Heart right ventricle (tissue), 16 donors: ENCODE measurements at places on chromosomes 16 and 17. TPM values are rescaled to one million over a fixed set of nuclear protein-coding genes. Genes with fewer than 3 reads are reported as not detected.

TBC1D3G gene
- polyA plus RNA-seq: 12.7 TPM

CCDC43 gene
- polyA plus RNA-seq: 19.8 TPM

KATNIP gene
- 5.9 TPM for polyA plus RNA-seq

EIF3C gene
- 549 TPM for polyA plus RNA-seq

LGALS9 gene
- 30.2 TPM for polyA plus RNA-seq

GNAO1 gene
- polyA plus RNA-seq: 11.9 TPM

CCL4 gene
- 1.0 TPM for polyA plus RNA-seq

FADS6 gene
- not detected for polyA plus RNA-seq

DNA sequence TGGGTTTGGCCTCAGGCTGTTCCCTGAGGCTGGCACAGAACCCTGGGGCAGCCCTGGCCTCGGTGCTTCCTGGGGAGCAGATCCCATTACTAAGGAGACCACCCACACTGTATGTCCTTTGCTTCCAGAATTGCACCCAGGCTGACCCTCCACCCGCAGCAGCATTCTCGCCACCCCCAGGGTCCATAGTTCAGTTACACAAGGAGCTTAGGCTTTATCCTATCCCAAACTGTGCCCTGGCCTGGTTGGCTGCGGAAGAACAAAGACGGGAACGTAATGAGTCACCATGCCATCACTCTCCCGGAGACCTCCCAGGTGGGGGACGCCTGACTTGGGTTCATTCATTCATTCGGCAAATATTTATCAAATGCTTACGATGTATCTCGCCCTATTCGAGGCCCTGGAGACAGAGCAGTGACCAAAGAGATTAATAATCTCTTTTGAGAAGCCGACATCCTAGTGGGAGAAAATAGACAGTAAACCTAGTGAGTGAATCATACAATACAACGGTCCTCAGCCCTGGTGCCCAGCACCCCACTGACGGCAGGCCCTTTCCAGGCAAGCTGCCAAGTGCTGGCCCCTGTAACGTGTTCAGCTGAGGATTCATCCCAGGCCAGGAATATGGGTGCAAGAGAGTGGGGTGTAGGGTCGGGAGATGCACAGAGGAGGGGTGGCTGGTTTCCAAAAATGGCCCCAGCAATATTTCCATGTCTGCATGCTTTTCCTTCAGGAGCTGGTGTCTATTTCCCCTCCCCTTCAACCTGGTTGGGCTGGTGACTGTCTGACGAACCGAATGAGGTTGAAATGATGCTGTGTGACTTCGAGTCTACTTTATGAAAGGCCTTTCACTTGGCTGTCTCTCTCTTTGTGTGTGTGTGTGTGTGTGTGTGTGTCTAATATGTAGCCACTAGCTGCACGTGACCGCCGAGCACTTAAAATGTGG, 134.2 kb downstream of the MGAT5B start:
- DNase-seq: no peak

- DNase-seq: no peak
Observed at GRCh38 chr16:70753228-70753627, 47.7 kb downstream of the VAC14 start.

- peak; percentile 86 for DNase-seq
Observed at GRCh38 chr16:86566601-86566965, at the start of gene FOXC2. Gene FOXC2, plus strand, starts transcription at chr16:86566829. Its CDS starts 507 bp downstream, at chr16:86567336.

DNA sequence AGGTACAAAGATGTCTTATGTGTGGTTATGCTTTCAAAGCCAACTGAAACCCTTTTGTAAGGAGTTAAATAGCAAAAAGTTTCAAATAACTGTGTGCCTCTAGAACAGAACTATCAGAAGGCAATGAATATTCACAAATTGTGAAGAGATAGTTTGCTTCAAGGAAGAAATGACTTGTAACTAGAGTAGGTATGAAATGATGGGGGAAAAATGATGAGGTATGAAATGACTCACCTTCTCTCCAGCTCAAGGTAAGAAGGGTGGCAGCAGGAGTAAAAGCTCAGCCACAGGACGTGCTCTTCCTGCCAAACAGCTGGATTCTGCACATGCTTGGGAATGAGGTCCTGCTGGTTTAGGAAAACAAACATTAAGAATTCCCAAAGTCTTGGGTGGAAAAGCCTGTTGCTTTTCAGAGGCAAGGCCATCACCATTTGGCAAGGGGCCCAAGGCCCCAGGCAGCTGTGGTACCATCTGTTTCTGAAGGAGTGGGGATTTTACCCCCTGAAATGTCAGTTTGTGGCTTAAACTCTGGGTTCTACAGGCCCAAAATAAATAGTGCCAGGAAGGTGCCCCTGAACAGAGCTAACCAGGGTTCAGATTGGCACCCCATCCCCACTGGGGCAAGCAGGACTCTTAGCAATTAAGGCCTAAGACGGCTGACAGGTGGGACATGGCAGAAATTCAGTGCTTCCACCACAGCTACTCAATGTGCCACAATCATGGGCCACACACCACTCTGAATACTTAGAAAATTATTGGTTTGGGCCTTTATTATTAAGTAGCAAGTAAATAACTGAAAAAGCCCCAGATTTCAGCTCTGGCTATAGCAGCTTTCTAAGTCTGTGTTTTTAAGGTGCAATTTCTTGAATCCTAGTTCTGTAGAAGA, 13.3 kb downstream of the HERPUD1 start:
- DNase-seq: no peak

DNA sequence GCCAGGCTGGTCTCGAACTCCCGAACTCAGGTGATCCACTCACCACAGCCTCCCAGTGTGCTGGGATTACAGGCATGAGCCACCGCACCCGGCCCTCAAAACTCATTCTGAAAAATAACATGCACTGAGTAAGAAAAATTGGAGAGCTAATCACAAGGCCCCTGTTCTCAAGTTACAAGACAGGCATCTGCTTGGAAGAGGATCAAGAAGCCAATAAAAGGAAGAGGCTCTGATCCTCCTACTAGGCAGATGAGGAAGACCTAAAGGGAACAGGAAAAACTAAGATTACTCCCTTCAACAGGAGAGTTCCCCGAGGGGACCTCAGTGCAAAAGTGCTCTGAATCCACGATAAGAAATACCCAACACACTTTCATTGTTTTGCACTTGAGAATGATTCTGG, 18.4 kb downstream of the BLMH start:
- no peak for DNase-seq

GRCh38 chr17:48340916-48341315, 89.1 kb downstream of the SKAP1 start:
- no peak for DNase-seq

- DNase-seq: no peak
Observed at GRCh38 chr16:78364556-78364880, 265.1 kb downstream of the WWOX start.

DNA sequence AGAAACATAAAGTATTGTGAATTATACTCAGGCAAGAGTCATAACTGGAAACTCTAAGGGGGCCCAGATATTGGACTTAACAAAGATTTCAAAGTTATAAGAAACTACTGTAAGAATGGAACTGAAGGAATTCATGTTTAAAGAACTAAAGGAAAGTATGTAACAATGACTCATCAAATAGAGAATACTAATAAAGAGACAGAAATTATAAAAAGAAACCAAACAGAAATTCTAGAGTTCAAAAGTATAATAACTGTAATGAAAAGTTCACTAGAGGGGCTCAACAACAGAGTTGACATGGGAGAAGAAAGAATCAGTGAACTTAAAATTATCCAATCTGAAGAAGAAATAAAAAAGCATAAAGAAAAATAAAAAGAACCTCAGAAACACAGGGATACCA, 55.4 kb downstream of the ADCY9 start:
- no peak for DNase-seq

- no peak for DNase-seq
Observed at GRCh38 chr16:75550211-75550662, 5.8 kb downstream of the TMEM231 start.

- DNase-seq: no peak
Observed at GRCh38 chr16:10282367-10282766, 100.1 kb upstream of the GRIN2A start.

- DNase-seq: no peak
Observed at GRCh38 chr17:69170377-69170776, 28.7 kb upstream of the ABCA6 start.

GRCh38 chr17:47803751-47804150, 17.8 kb downstream of the OSBPL7 start:
- DNase-seq: no peak

DNA sequence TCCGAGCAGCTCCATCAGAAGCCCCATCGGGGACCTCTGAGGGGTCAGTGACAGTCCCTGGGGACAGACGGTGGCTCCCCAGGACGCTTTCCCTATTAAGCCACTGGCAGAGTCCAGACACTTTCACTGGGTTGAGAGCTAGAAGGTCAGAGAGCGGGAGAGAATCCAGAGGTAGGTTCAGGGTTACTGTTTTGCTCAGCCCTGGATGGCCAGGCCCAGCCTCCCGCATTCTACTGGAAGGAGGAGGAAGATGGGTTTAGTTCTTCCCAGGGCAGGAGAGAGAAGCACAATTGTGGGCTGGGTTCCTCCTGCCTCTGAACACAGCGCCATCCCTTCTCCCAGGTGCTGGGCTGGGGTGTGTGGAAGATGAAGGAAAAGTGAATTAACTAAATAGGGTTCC, 452.8 kb downstream of the SLC39A11 start:
- DNase-seq: no peak

- no peak for DNase-seq
Observed at GRCh38 chr17:57034807-57035754, 50.0 kb upstream of the AKAP1 start.

DNA sequence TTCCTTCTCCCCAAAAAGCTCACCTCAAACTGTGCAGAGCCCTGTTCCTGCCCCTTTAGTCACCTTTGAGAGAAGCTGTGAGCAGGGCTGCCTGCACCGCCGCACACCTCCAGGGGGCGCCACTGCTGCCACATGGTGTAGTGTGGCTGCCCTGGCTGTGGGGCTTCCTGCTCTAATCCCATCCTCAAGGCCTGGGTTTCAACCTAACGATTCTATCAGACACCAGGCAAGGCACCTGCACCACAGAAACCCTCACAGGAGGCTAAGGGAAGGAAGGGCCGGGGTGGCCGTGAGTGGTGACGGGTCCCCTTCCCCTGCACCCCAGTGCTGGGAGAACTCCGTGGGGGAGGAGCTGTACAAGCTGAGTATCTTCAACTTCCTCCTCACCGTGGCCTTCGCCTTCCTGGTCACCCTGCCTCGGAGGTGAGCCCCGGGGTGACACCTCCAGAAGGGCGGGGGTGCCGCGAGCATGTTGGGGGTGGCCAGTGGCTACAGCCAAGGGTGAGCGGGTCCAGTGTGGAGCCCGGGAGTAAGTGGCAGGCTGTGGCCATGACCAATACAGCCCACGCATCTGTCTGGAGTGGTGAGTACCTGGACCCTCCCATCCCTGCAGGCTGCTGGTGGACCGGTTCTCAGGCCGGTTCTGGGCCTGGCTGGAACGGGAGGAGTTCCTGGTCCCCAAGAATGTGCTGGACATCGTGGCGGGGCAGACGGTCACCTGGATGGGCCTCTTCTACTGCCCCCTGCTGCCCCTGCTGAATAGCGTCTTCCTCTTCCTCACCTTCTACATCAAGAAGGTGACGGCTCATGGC, 7.0 kb downstream of the TMC8 start:
- DNase-seq: no peak

DNA sequence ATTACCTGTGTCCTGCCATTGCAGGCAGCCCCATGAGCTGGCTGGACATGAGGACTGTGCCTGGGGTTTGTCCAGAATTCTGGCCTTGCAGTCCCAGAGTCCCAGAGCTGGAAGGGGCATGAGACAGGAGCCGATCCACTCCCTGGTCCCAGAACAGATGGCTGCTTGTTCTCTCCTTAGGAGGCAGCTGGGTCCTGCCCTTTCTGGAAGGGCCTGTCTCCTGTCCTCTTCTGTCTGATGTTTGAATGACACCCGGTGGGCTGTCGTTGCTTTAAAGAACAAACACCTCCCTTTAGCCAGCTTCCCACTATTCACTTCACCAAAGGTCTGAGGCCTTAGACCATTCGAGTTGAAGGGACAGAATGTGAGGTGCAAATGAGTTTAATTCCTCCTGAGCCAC, 63.8 kb downstream of the RAP1GAP2 start:
- no peak for DNase-seq

DNA sequence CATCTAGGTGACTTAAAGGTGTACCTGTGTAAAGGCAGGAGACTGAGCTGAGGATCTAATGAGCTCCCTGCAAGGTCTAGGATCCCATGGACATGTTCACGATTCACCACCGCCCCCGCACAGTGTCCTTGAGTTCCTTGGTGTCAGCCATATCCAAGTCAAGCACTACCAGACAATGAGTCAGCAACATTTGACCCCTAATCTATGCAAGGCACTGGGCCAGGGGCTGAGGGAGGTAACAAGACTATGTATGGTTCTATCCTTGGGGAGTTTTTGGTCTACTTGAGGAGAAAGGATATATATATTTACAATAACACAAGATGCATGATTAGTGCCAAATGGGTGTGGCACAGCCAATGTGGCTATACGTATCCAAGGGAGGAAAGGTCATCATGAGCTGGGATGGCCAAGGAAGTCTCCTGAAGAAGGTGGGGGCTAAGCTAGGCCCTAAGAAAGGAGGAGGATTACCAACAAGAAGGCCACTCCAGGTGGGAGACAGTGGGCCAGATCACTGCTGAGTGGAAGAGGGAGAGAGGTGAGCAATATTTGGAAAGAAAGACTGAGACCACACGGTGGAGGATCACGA, 35.0 kb downstream of the ITGB3 start:
- DNase-seq: no peak

GRCh38 chr16:58629733-58630640, at the start of gene CNOT1:
Gene CNOT1, minus strand, starts transcription at chr16:58629826. Its CDS starts 30,489 bp downstream, at chr16:58599337.
- peak; percentile 98 for DNase-seq

- DNase-seq: no peak
Observed at GRCh38 chr16:70341600-70341999, 5.1 kb upstream of the DDX19A start.

DNA sequence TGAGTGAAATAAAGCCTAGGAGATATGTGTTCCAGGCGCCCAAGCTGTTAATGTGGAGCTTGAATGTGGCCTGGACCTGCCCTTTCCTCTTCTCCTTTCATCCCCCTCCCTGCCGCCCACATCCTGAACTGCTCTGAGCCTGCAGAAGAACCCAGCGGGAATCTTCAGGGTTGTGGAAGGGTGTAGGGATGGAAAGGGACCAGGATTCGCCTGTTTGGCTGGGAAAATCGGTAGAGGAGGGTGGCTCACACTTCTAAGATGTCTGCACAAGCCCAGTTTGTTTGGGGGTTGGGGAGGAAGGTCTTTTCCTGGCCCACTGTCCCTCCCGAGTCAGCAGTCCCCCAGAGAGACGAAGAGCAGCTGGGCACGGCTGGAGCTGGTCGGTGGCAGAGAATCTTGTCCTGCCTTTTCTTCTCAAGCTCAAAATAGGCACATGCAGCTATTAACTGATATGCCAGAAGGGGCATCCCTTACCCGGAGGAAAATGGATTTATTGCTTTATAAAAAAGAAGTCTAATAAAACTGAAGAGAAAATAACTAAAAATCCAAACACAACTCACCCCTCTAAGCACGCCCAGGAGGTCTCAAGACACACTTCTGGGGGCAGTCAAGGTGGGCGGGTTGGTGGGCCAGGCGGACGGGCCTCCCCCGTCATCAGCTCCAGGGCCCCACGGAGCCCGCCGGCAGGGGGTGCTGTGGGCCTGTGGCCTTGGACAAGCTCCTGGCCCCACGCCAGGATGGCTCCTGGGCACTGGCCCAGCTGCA, 11.5 kb upstream of the PITPNA start:
- peak; percentile 91 for DNase-seq

GRCh38 chr17:59160157-59161025, 4.8 kb downstream of the PRR11 start:
- DNase-seq: no peak
